ENCODE measurements at places on chromosomes 6 and 20.

DNA sequence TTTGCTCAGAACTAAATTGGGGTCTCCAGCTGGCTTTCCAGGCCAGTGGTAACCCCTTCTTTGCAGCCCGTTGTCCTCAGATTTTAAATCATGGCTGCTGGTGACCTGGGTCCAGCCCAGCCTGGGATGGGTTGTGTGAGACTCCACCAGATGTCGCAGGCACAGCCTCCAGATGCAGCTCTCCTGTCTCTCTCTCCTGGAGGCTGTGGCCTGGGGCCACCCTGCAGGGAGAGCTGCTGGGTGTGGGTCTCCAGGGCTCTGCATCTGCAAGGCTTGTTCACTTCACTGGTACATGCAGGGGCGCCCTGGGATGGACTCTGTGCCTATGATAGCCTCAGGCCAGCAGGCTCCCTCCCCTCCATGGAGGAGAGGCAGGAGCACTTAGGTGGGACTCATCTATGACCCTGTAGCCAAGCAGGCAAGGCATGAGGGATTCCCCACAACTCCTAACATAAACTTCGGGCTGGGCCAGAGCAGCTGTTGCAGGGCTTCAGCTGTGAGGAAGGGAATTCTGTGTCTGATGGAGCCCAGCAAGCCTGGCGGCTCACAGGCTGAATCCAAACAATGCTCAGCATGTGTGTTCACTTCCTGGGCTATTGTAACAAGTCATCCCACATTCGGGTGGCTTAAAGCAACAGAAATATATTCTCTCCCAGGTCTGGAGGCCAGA is 94.7 kb upstream of the NXT1 start:
- no peak for DNase-seq

- DNase-seq: peak; percentile 19
Observed at GRCh38 chr6:43924222-43924702, 154.3 kb downstream of the VEGFA start.

- no peak for DNase-seq
Observed at GRCh38 chr6:3646616-3647362, 104.7 kb downstream of the PXDC1 start.

DNA sequence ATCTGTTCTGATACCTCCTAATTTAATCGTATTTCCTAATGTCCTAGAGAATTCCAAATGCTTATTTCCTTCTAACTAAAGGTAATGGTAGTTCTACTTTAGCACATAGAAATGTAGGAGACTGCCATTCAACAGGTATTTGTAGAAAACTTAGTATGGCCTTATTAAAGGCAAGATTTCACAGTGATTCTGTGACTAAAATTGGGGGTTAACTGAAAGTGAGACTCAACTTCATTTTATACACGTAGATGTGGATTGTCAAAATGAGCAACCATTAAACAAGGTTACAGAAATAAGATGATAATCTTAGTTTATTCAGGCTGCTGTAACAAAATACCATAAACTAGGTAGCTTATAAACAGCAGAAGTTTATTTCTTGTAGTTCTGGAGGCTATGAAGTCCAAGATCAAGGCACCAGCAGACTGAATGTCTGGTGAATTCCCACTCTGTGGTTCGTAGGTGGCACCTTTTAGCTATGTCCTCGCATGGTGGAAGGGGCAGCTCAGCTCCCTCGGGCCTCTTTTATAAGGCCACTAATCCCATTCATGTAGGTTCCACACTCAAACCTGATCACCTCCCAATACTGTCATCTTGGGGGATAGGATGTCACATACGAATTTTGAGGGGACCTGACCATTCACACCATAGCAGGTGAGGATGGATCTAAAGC is 38.7 kb downstream of the TAB2 start:
- no peak for DNase-seq

GRCh38 chr6:105779110-105779509 is 307.0 kb upstream of the PRDM1 start:
- no peak for DNase-seq

GRCh38 chr6:108785653-108786052 is 62.6 kb upstream of the ARMC2 start:
- no peak for DNase-seq

DNA sequence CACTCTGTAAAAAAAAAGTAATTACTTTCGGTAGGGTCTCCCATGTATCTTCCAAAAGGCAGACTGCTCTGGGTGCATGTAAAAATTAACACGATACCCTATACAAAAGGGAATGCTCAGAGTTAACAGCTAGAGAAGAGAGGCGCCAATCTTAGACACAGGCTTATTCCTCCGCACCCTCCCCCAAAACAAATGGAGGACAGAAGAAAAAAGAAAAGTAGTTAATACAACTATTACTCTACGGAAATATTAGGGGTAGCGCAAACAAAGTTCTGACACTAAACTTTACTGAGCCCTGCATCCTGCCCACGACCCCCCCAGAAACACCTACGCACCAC is 331 bp upstream of the UFL1 start:
- DNase-seq: no peak

- DNase-seq: peak; percentile 50
Observed at GRCh38 chr20:431012-431904, 23.2 kb downstream of the RBCK1 start.

DNA sequence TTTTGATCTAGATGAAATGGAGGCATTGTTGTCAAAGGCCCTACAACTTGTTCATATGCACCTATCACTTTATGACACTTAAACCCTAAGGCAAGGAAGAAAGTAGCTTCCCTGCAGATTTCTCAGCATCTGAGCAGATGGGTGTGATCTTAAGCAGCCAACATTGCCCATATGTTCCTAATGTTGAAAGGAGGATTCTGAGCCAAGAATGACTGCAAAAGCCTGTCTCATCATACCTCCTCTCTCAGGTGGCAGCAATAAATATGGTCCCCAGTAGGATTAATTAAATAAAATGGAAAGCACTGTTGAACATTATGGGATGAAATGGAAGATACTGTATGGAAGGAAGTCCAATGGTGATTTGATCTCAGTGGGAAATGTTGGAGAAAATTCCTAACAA is 538.1 kb upstream of the MAN1A1 start:
- no peak for DNase-seq

GRCh38 chr20:34559311-34560140 is 1.0 kb downstream of the MAP1LC3A start:
- DNase-seq: no peak

DNA sequence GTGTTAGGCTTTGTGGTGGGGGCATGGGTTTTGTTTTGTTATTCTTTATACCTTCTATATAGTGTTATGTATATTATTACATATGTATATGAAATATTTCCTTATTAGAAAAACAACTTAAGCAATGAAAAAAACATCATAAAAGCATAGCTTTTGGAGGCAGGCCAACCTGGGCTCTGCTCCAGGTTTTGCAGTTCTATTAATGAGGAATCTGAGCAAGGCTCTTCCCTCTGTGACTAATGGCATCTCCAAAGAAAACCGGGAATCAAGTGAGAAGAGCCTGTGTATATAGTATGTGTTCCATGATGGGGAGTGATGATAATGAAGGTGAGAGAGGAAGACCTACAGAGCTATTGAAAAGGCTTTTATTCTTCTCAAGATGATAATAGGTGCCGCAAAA is 291.1 kb downstream of the CLIC5 start:
- no peak for DNase-seq

DNA sequence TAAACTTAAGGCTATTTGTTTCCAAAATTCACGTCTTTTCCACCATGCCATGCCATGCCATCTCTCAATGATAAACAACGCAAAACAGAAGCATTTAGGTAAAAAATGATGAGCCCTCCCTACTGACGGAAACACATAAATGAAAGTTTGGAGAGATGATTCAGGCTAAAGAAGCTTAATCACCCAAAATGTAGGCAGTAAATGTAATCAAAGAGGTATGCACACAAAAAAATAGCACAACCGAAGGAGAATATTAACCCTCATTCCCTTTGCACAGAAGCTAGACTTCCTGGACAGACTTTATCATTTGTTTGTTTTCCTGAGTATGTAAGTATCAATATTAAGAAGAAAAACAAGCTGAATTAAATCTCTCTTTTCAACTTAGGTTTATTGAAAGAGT is 28.8 kb downstream of the DCDC2 start:
- DNase-seq: no peak

DNA sequence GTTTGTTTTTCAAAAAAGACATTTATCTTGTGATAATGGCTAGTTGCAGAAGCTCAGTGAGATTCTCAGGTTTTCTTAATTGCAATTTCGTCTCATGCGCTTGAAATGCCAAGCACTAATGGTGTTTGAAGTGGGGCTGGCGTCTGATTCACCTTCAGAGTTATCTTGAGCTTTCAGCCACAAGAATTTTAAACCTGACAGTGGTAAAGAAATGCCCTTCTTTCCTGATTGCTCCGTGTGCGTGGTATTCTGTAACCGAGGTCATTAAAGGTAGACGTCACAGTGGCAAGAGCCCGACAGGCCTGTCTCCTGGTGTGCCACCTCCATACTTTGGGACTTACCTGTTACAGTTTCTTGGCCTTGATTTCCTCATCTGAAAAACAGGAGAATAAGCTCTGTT is 126.5 kb upstream of the QKI start:
- DNase-seq: no peak

DNA sequence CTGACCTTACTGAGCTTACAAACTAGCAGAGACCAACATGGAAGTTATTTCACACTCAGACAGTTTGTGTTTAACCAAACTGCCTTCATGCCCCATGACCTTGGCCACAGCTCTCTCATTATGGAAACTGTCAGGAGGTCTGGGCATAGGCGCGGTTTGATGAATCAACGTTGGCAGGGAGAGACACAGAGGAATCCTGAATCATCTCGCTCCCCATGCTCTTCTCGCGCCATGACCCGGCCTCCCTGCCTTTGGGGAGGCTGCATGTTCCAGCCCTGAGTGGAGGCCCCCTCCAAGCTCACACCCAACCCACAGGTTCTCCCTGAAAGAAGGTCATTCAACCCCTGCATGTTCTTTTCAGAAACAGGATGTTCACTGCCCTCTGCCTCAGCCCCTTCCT is 15.9 kb upstream of the GDAP1L1 start:
- DNase-seq: no peak

GRCh38 chr20:61790116-61790827 is 275.4 kb downstream of the TAF4 start:
- no peak for DNase-seq

DNA sequence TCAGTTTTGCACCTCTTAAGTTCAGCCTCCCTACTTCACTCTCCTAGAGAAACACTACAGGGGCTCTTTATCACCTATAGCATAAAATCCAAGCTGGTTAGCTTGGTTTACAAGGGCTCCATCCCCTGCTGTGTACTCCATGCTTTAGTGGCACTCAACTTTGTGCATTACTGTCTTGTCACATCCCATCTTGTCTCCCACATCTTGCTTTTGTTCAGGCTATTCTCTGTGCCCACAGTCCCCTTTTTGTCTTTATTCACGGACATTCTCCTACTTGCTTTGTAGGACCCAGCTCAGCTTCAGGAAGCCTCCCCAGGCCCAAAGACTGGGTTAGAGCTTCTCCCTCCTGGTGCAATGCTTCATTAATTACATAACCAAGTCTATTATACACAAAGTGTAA is 107.9 kb upstream of the SPACA1 start:
- DNase-seq: no peak

- no peak for DNase-seq
Observed at GRCh38 chr6:26524722-26525370, 13.3 kb upstream of the HMGN4 start.

GRCh38 chr6:169019727-169020491 is 233.7 kb downstream of the THBS2 start:
- DNase-seq: no peak

GRCh38 chr6:107115695-107116327 is 496 bp upstream of the BEND3 start:
- DNase-seq: peak; percentile 39

GRCh38 chr20:51624157-51624731 is 81.7 kb upstream of the NFATC2 start:
- peak; percentile 4 for DNase-seq

DNA sequence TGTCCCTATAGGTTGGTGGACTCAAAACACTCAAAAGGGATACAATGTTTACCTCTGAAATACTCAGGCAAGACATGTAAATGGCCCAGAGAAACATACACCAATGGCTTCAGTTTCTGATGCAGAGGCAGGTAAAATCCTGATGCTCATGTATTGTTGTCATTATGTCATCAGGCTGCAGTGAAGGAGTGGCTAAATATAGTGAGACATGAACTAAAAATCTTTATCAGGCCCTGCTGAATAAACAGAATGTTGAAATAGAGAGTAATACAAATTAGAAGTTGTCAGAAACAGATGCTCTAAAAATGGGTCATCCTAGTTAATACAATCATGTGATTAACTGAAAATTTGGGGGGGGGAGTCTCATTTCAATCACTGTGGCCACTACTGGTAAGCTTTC is 20.4 kb downstream of the PTPRK start:
- no peak for DNase-seq

GRCh38 chr6:103854059-103854458 is 1005.7 kb downstream of the HACE1 start:
- no peak for DNase-seq

- DNase-seq: no peak
Observed at GRCh38 chr6:148339766-148340165, 2.9 kb upstream of the SASH1 start.

- no peak for DNase-seq
Observed at GRCh38 chr6:106363401-106364138, 3.1 kb downstream of the CRYBG1 start.

GRCh38 chr20:4366076-4366475 is 350.7 kb upstream of the RNF24 start:
- DNase-seq: no peak

GRCh38 chr6:167691533-167692312 is 135.0 kb upstream of the AFDN start:
- DNase-seq: no peak

GRCh38 chr20:5651746-5652145 is 98.5 kb upstream of the SHLD1 start:
- DNase-seq: no peak

- DNase-seq: peak; percentile 73
Observed at GRCh38 chr6:108589244-108589791, 28.6 kb downstream of the FOXO3 start.

DNA sequence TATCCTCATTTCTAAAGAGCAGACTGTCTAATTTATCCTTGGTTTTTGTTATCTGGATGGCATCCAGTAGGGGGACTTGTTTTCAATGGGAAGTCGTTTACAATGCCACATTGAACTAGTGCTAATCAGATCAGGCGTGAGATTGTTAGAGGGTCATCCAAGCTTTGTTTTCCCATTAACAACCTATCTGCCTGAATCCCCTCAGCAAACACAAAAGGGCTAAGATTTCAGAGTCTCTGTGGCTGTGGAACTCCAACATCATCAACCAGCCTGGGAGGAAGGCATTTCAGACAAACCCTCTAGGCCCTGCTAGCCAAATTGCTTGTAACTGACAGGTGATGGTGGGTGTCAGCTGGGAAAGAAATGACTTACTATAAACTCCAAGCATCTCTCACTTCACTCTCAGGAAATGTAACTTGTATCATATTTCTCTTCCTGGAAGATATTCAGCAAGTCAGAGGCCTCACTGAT is 47.7 kb downstream of the COL19A1 start:
- DNase-seq: no peak

GRCh38 chr6:128112494-128112893 is 211.6 kb upstream of the THEMIS start:
- no peak for DNase-seq

GRCh38 chr6:11921017-11921438 is 91.1 kb upstream of the HIVEP1 start:
- no peak for DNase-seq

DNA sequence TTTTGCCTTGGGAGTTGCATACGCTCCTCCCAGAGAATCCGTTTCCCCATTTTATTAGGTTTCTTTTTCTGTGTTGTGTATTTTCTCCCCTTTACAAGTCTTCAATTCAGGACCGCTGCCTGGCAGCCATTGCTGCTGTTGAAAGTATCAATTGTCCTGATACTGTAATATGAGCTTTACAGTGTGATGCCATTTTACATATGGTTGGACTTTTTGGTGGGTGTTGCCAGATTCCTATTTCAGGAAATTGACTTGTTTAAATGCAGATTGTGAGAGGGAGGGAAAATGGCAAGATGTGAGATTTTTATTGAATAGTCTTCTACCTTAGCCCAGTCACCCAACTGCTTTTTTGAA is 1.2 kb downstream of the PANK2 start:
- DNase-seq: no peak
